GM23248 (cell line): ENCODE measurements at places on chromosomes 12 and 14. TPM values are rescaled to one million over a fixed set of nuclear protein-coding genes. Genes with fewer than 3 reads are reported as not detected.

DNA sequence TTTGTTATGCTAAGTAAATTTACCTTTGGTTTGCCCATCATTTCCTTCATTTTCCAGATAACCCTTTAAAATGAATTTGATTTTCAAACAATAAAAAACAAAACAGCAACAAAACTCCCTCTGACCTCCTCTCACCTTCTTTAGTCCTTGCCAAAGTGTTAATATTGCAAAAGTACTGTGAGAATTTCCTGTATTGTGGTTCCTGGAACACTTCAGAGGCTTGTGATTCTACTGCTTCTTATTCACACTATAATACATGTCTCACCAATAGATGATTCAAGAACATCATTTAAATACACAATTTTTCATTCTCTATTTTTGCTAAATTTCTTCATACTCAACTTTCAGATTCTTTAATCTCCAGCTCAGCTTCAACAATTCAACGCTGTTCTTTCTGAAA lies at the start of gene KLRD1:
Gene KLRD1, plus strand, starts transcription at position 241 of the 400 bp plus-strand sequence. CDS start 208 bp downstream, outside the sequence.
- peaks cover 18% of the 10 kb centered on the region for H3K27me3 ChIP-seq
- H3K36me3 ChIP-seq, result no peaks in the 10 kb centered on the region
- peaks cover 16% of the 10 kb centered on the region; the same call in 1 of the 2 replicates for H3K4me1 ChIP-seq
- H3K27ac ChIP-seq, result no peak within 1 kb of the TSS

DNA sequence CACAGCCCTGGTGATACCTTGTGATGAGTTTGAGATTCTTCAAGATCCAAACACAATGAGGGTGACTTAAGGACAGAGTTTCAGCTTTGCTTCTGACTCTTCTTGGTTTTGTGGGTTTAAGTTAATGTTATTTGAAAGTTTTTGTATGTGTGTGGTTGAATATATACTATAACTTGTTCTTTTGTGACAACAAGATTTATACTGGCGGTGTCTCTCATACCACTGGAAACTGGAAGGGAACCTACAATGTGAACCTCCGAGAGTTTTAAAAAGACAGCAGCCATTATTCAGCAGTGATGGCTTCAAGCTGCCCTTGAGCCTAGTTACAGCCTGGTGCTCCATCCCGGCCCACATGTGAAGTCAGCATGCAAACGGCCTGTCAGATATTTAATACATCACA lies 87.9 kb upstream of the IGF1 start:
- H3K27ac ChIP-seq, result peak overlapping the region; percentile 78
- peaks cover 39% of the 10 kb centered on the region for H3K4me1 ChIP-seq
- DNase-seq, result no peak
- no peak overlapping the region for H3K4me3 ChIP-seq

GRCh38 chr14:33680873-33681272 lies 270.0 kb downstream of the EGLN3 start:
- H3K4me3 ChIP-seq, result no peak overlapping the region
- H3K36me3 ChIP-seq, result no peaks in the 10 kb centered on the region
- H3K27ac ChIP-seq, result no peak overlapping the region

GRCh38 chr12:29899212-29899931 lies 115.6 kb upstream of the TMTC1 start:
- no peaks in the 10 kb centered on the region; the same call in 1 of the 2 replicates for H3K27me3 ChIP-seq
- no peaks in the 10 kb centered on the region for H3K36me3 ChIP-seq
- H3K4me1 ChIP-seq, result no peaks in the 10 kb centered on the region
- DNase-seq, result no peak
- no peak overlapping the region for H3K27ac ChIP-seq

GRCh38 chr14:93729993-93730392 lies 58.3 kb downstream of the PRIMA1 start:
- no peak overlapping the region for H3K27ac ChIP-seq
- DNase-seq, result no peak
- no peak overlapping the region for H3K4me3 ChIP-seq
- no peaks in the 10 kb centered on the region for H3K27me3 ChIP-seq
- no peaks in the 10 kb centered on the region for H3K4me1 ChIP-seq

GRCh38 chr12:40534828-40535227 lies 157.4 kb upstream of the CNTN1 start:
- no peaks in the 10 kb centered on the region for H3K36me3 ChIP-seq
- no peak overlapping the region for H3K27ac ChIP-seq
- DNase-seq, result no peak
- no peaks in the 10 kb centered on the region for H3K27me3 ChIP-seq
- no peaks in the 10 kb centered on the region for H3K4me1 ChIP-seq

GRCh38 chr14:74882103-74882920 lies 596 bp downstream of the DLST start:
- peaks cover 38% of the 10 kb centered on the region for H3K4me1 ChIP-seq
- DNase-seq, result peak; percentile 90
- peak overlapping the region; percentile 93 for H3K4me3 ChIP-seq
- H3K36me3 ChIP-seq, result no peaks in the 10 kb centered on the region
- H3K27me3 ChIP-seq, result no peaks in the 10 kb centered on the region

The TMEM120B gene
- polyA plus RNA-seq, result 4.7 and 4.8 TPM in 2 replicates

- no peak overlapping the region for H3K27ac ChIP-seq
- no peak overlapping the region for H3K4me3 ChIP-seq
- H3K36me3 ChIP-seq, result no peaks in the 10 kb centered on the region
- H3K4me1 ChIP-seq, result no peaks in the 10 kb centered on the region
- no peaks in the 10 kb centered on the region for H3K27me3 ChIP-seq
Measured at GRCh38 chr12:78229591-78230101, 399.0 kb downstream of the NAV3 start.

- peak overlapping the region; percentile 94 for H3K4me3 ChIP-seq
- peak overlapping the region; percentile 94; the same call in 1 of the 2 replicates for H3K27ac ChIP-seq
- DNase-seq, result no peak
- peaks cover 11% of the 10 kb centered on the region; the same call in 1 of the 2 replicates for H3K36me3 ChIP-seq
Measured at GRCh38 chr12:57750561-57751431, 1.3 kb downstream of the CDK4 start.

- no peak for DNase-seq
- no peak overlapping the region for H3K27ac ChIP-seq
- no peak overlapping the region for H3K4me3 ChIP-seq
- no peaks in the 10 kb centered on the region for H3K27me3 ChIP-seq
- H3K4me1 ChIP-seq, result no peaks in the 10 kb centered on the region
Measured at GRCh38 chr12:16880864-16881285, 274.9 kb upstream of the LMO3 start.

The SLC8A3 gene
- not detected in 2 replicates for polyA plus RNA-seq

DNA sequence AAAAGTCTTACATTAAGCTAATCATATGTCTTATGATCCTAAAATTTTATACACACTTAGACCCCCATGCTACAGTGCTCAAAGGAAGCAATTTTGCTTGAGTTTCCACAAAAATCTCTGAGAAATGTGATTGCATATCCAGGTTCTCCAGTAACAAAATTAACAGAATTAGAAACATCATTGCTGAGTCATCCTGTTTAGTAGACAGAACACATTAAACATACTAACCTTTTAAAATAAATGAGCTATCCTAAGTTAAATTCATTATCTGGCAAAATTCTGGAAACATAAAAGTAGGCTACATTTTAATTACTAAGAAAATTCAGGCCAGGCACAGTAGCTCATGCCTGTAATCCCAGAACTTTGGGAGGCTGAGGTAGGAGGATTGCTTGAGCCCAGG lies 94.7 kb downstream of the DENND5B start:
- H3K27ac ChIP-seq, result no peak overlapping the region
- no peaks in the 10 kb centered on the region for H3K27me3 ChIP-seq
- H3K4me1 ChIP-seq, result peaks cover 31% of the 10 kb centered on the region
- no peaks in the 10 kb centered on the region for H3K36me3 ChIP-seq
- H3K4me3 ChIP-seq, result no peak overlapping the region
- peak; percentile 47 for DNase-seq

The CPSF6 gene
- polyA plus RNA-seq, result 63.4 TPM in 2 replicates

The LIN52 gene
- polyA plus RNA-seq, result 8.7 and 8.8 TPM in 2 replicates

The KRT83 gene
- polyA plus RNA-seq, result not detected in 2 replicates

- H3K4me3 ChIP-seq, result no peak overlapping the region
- H3K27me3 ChIP-seq, result peaks cover 10% of the 10 kb centered on the region
- H3K4me1 ChIP-seq, result no peaks in the 10 kb centered on the region
- no peaks in the 10 kb centered on the region for H3K36me3 ChIP-seq
Measured at GRCh38 chr14:73245480-73246325, 8.4 kb downstream of the PAPLN start.

The PALS1 gene
- polyA plus RNA-seq, result 15.3 and 15.5 TPM in 2 replicates

GRCh38 chr14:56237398-56237797 lies 119.2 kb downstream of the PELI2 start:
- no peak for DNase-seq
- H3K4me3 ChIP-seq, result no peak overlapping the region
- H3K27me3 ChIP-seq, result no peaks in the 10 kb centered on the region
- H3K36me3 ChIP-seq, result no peaks in the 10 kb centered on the region

DNA sequence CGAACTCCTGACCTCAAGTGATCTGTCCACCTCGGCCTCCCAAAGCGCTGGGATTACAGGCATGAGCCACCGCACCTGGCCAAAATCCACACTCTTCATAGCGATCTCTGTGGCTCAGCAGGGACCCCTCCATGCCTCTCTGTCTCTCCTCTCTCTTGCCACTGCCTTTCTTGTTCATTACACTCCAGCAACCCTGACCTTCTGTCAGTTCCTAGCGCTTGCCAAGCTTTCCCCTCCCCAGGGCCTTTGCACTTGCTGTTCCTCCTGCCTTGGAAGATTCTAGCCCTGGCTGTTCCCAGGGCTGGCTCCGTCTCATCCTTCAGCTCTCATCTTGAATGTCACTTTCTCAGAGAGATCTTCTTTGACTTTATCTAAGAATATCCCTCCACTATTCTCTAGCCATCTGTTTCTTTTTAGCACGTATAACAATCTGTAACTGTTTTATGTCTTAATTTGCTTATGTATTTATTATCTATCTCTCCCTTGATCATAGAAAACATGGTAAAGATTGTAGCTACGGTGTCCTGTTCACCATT lies 38.9 kb upstream of the MAP1LC3B2 start:
- DNase-seq, result no peak
- no peaks in the 10 kb centered on the region for H3K36me3 ChIP-seq
- H3K4me3 ChIP-seq, result peak overlapping the region; percentile 49
- H3K27ac ChIP-seq, result peak overlapping the region; percentile 68
- H3K4me1 ChIP-seq, result peaks cover 23% of the 10 kb centered on the region
- H3K27me3 ChIP-seq, result no peaks in the 10 kb centered on the region

- H3K27me3 ChIP-seq, result no peaks in the 10 kb centered on the region; the same call in 1 of the 2 replicates
- no peak overlapping the region for H3K27ac ChIP-seq
- no peak for DNase-seq
- no peak overlapping the region for H3K4me3 ChIP-seq
- no peaks in the 10 kb centered on the region for H3K36me3 ChIP-seq
Measured at GRCh38 chr14:25899197-25899596, 698.6 kb downstream of the NOVA1 start.

DNA sequence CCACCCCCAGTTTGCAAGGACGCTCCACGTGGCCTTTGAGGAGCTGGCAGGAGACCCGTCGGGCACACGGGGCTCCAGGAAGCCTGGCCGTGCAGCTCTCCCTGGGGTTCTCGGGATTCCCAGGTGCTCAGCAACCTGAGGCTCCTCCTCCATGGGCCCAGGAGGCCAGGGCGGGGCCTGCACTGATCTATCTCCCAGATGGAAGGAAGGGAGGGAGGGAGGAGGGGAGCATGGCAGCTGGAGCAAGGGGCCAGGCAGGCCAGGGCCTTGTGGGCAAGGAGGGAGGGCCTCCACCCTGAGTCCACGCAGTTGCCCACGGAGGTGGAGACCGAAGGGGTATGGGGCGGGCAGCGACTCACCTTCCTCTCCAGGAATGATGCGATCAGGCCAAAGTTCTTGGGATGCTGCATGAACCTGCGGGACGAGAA lies 127.3 kb downstream of the RFLNA start:
- peaks cover 19% of the 10 kb centered on the region for H3K36me3 ChIP-seq
- H3K4me3 ChIP-seq, result peak overlapping the region; percentile 53
- peak; percentile 46 for DNase-seq
- no peaks in the 10 kb centered on the region for H3K27me3 ChIP-seq
- H3K27ac ChIP-seq, result peak overlapping the region; percentile 99

GRCh38 chr12:12899530-12900380 lies 8.4 kb downstream of the GPRC5A start:
- H3K4me1 ChIP-seq, result peaks cover 57% of the 10 kb centered on the region
- H3K27me3 ChIP-seq, result no peaks in the 10 kb centered on the region
- H3K27ac ChIP-seq, result peak overlapping the region; percentile 93
- no peaks in the 10 kb centered on the region for H3K36me3 ChIP-seq
- H3K4me3 ChIP-seq, result peak overlapping the region; percentile 39; the same call in 1 of the 2 replicates
- peak; percentile 98 for DNase-seq

DNA sequence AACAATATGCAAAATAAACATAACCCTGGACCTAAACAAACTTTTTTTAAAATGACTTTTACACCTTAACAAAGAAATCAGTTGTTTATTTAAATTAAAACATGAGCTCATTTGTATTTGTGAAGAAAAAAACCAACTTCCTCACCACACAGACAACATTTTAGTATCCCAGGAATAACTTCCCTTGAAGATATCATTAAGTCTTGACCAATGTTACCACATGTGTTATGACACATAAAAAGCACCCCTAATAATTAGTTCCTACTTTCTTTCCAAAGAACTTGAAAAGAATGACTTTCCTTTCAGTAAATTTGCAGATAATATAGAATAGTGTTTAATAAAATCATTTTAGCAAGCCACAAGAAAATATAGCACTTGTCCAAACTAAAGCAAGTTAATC lies 42.4 kb downstream of the DUSP16 start:
- no peak overlapping the region for H3K27ac ChIP-seq
- DNase-seq, result no peak
- H3K36me3 ChIP-seq, result no peaks in the 10 kb centered on the region
- no peak overlapping the region for H3K4me3 ChIP-seq
- no peaks in the 10 kb centered on the region for H3K27me3 ChIP-seq
- H3K4me1 ChIP-seq, result no peaks in the 10 kb centered on the region

DNA sequence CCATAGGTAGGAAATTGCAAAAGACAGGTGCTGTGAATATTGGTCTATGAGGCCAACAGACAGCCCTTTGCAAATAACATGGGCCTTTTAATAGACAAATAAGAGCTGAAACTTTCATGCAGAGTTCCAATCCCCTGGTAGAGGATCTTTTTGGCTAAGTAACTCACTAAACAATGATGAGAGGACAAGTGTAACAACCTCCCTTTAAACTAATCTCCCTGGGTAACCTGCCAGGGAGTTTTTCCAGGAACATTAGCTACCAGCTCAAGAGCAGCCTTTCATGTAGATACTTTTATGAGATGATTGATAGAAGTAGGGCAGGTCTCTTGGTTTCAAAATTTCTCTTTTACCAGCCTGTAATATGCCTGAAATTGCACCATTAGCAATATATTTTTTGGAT lies 13.8 kb upstream of the CACNA1C start:
- H3K27ac ChIP-seq, result no peak overlapping the region
- DNase-seq, result no peak
- H3K4me3 ChIP-seq, result no peak overlapping the region
- H3K27me3 ChIP-seq, result peaks cover 1% of the 10 kb centered on the region; the same call in 1 of the 2 replicates
- 0 out of 2 replicates have a peak, but pooled peaks cover 4% of the 10 kb centered on the region for H3K4me1 ChIP-seq

DNA sequence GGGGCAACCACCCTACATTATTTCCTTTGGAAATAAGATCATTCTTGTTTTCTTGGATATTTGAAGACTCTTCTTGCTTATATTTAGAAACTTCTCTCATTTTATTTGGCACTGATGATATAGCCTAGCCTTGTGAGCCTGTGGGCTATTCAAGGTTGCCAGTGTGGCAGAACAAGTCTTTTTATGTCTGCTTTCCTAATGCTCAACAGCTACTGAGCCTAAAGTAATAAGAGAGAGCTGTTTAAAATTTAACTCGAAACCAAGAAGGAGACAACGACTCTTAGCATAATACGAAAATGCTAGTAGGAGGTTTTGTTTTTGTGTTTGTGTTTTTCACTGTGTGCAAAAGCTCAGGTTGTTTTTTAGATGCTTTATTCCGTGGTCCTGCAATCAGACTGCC lies 104.0 kb upstream of the CPM start:
- H3K27ac ChIP-seq, result no peak overlapping the region
- H3K36me3 ChIP-seq, result no peaks in the 10 kb centered on the region
- no peak for DNase-seq
- H3K27me3 ChIP-seq, result no peaks in the 10 kb centered on the region
